ENCODE measurements at places on chromosomes 1 and 21.

DNA sequence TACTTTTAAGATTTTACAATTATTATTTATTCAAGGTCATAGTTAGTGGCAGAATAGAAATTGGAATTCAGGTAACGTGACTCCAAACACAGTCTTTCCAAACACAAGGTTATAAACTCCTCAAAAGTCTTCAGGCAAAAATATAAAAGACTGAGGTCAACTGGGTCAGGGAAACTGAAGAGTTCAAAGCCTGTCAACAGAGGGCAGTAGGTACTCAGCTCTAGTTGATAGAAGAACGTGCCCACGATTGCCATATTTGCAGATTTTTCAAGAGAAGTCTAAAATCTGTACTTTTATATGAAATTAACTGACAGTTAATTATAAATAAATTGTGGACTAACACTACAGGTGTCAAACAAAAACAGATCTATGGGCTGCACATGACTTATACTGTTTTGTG lies 135.0 kb downstream of the LHX4 start:
- no peak for DNase-seq

- no peak for DNase-seq
Observed at GRCh38 chr1:220227393-220227792, 44.9 kb downstream of the RAB3GAP2 start.

GRCh38 chr1:3453891-3454810 lies at the start of gene ARHGEF16:
Gene ARHGEF16 (plus strand): TSS chr1:3454665. CDS start chr1:3463085, 8,420 bp downstream.
- no peak for DNase-seq

DNA sequence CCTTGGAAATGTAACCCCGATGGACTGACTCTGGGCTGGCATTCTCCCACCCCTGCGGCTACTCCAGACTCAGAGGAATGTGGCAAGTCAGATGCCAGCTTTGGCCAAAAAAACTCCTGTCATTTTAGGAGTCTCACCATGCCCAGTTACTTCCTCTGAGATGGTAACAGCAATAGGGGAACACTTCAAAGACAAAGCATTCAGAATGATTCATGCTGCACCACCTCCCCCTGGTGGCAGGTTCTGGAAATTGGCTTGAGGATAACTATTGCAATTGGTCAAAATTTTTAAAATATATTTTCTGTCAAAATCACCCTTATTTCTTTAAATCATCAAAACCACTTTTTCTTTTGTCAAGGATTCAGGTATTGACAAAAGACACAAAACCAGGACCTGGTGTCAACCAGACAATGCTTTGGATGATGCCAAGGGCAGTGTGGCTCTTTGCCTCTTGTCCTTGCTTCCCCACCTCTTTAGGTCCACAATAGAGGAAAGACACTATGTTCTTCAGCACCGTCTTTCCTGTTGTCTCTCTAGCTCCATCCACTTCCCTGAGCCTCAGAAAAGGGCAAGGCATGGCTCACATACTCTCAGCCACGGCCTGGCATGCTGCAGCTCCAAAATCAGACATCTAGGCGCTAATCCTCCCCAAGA lies 9.9 kb upstream of the CDCA8 start:
- DNase-seq = peak; percentile 46

- DNase-seq = no peak
Observed at GRCh38 chr1:13667691-13668090, 32.3 kb upstream of the PRDM2 start.

DNA sequence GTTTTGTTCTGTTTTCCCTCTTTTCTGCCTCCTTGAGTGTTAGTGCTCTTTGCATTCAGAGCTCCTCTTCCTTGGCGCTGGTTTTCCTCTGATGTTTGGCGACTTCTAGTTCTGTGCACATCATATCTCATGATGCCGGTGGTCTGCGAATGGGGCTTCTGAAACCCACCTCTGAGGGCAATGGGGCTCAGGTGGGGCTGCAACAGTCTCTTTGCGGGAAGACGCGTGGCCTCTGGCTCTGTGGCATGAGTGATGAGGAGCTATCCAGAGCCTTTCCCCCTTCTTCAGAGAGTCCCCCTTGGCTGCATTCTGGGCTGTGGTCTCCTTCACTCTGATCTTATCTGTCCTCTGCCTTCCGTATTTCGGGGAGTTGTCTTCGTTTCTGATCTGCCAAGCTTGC lies 39.0 kb downstream of the TNFRSF8 start:
- DNase-seq = no peak

GRCh38 chr21:31358158-31358557 lies 14.1 kb upstream of the TIAM1 start:
- DNase-seq = no peak

DNA sequence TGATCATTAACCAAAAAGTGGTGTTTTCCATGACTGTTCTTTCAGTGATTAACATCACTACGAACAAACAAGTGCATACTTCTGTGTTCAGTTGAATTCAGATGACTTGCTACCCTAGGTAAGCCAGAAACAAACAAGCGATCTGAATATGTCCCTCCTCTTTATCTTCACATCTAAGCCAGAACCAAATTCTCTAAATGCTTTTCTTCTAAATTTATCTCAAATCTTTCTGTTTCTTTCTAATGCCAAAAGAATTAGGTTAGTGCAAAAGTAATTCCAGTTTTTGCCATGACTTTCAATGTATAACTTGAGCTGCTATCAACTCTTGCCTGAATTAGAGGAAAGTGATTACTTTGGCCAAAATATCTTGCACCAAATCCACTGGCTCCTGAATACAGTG lies 481.2 kb downstream of the COL11A1 start:
- DNase-seq = no peak

DNA sequence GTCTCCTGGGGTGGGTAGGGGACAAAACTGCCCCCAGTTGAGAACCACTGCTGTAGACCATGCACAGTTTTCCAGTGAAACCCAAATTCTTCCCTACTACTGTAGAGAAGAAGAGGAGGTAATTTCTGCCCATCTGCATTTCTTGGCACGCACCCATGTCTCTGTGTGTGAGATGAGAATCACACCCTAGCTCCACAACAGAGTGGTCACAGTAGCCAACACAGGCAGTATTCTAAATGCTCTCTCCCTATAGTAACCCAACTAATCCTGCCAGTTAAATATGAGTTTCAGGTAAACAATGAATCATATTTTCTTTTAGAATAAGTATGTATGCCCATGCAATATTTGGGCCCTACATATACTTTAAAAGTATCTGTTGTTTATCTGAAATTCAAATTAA lies 1.2 kb upstream of the CAPN2 start:
- no peak for DNase-seq

DNA sequence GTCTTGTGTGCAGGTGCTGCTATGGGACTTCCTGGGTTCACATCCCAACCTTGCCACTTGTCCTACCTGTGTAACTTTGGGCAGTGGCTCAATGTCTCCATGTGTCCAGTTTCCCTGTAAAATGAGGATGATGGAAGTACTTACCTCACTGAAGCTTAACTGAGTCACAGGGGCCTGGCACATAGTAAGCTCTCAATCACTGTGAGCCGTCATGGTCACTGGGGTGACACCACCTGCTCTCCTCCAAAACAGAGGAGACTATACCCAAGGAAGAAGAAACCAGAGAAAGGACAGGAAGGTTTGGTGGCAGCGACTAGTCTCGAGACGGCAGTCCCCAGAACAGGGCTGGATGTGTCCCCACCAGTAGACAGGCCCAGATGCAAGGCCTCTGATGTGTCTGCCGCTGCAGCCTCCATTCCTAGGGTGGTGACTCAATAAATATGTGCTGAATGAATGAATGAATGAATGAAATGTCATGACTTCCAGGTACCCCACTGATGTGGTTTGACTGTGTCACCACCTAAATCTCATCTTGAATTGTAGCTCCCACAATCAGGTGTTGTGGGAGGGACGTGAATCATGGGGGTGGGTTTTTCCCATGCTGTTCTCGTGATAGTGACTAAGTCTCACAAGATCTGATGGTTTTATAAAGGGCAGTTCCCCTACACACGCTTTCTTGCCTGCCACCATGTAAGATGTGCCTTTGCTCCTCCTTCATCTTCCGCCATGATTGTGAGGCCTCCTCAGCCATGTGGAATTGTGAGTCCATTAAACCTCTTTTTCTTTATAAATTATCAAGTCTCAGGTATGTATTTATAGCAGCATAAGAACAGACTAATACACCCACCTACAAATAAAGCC lies 13.0 kb upstream of the LRP8 start:
- DNase-seq = peak; percentile 16

GRCh38 chr21:44613386-44614155 lies 1.7 kb downstream of the KRTAP10-8 start:
- no peak for DNase-seq

- DNase-seq = no peak
Observed at GRCh38 chr1:65359888-65360287, 50.5 kb downstream of the DNAJC6 start.

GRCh38 chr1:93813076-93813475 lies 65.9 kb downstream of the DNTTIP2 start:
- no peak for DNase-seq

- no peak for DNase-seq
Observed at GRCh38 chr1:67299296-67299695, 8.4 kb upstream of the IL12RB2 start.

- no peak for DNase-seq
Observed at GRCh38 chr1:43272161-43272560, 2.4 kb downstream of the TMEM125 start.

DNA sequence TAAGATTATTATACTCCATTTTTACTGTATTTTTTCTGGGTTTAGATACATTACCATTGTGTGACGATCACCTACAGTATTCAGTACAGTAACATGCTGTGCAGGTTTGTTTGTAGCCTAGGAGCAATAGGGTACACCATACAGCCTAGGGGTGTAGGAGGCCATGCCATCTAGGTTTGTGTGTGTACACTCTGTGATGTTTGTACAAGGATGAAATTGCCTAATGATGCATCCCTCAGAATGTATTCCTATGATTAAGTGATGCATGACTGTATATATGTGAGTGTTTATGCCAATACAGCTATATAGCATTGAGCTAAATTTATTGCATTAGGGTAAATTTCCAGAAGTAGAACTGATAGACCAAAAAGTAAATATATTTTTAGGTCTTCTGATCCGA lies 23.3 kb downstream of the TUFT1 start:
- no peak for DNase-seq

DNA sequence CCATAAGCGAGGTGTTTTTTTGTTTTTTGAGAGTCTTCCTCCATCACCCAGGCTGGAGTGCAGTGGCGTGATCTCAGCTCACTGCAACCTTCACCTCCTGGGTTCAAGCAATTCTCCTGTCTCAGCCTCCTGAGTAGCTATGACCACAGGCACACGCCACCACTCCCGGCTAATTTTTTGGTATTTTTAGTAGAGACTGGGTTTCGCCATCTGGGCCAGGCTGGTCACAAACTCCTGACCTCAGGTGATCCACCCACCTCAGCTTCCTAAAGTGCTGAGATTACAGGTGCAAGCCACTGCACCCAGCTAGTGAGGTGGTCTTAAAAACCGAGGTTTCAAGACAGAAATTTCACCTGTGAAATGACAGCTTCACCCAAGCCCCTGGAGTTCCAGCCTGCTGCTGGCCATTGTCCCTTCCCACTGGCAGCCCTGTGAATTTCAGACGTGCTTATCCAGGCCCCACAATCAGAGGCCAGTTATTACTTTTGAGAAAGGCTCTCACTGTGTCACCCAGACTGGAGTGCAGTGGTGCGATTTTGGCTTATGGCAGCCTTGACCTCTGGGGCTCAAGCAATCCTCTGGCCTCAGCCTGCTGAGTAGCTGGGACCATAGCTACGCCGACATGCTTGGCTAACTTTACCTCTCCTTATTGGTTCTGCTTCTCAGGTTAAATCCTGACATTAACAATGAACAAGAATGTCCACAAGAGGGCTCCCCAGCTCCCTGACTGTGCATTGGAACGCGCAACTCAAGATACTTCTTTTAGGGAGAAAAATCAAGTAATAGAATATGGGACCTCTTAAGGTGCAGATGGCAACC lies 19.4 kb downstream of the ENO1 start:
- DNase-seq = no peak

DNA sequence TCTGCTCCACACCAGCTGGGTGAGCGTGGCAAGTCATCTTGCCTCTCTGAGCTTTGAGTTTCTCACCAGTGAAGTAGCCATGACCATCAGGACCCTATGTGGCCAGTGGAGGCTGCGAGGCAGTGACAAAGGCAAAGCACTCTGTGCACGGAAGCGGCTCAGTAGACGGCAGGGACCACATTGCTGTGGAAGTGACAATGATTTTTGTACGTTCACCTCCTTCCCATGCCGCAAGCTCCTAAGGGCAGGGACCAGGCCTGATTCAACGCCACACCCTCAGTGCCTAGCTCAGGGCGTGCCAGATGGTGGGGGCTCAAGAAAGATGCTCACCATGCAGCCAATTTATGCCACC lies 210.5 kb downstream of the MATN1 start:
- no peak for DNase-seq

All from stimulated activated CD4-positive, alpha-beta T cell treated with anti-CD3 and anti-CD28 coated beads, Interleukin-1b, Interleukin-23, amount 100 ng/mL, for 1 hour (primary cell).